ENCODE measurements at places on chromosomes 5 and 9.

GRCh38 chr9:110543631-110544051 lies 35.9 kb downstream of the SVEP1 start:
- DNase-seq: no peak

DNA sequence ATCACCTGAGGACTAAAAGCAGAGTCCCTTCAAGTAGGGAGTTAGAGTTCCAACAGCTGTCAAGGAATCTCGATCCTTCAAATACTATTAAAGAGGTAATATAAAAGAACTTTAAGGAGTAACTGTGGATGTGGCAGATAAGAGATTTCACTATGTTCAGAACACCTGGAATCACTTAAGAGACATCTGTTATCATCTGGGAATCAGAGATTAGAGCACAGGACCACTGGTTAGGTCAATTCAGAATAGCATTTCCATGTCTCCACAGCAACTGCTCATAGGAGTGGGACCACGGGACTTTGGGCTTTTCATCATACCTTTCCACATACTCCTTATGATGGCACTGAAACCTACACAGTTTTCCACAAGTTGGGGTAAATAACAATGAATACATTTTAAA lies 216.6 kb downstream of the DENND1A start:
- no peak for DNase-seq

DNA sequence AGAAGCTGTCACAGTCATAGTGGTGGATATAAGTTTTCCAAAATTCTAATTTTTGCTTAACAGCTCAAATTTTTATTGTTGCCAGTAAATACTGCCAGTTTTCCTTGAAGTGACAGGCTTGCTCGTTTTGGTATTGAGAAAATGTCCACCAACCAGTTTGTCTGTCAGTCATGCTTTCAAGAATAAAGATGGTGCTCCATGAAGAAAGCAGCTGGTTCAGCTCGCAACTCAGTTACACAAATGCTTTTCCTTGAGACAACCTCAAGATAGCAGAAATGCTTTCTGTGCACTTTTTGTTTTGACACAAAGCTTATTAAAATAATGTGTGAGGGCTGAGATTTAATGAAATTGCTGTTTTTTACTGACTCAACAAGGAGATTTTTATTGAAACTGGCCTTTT lies 135.7 kb downstream of the LRRC70 start:
- DNase-seq: no peak

DNA sequence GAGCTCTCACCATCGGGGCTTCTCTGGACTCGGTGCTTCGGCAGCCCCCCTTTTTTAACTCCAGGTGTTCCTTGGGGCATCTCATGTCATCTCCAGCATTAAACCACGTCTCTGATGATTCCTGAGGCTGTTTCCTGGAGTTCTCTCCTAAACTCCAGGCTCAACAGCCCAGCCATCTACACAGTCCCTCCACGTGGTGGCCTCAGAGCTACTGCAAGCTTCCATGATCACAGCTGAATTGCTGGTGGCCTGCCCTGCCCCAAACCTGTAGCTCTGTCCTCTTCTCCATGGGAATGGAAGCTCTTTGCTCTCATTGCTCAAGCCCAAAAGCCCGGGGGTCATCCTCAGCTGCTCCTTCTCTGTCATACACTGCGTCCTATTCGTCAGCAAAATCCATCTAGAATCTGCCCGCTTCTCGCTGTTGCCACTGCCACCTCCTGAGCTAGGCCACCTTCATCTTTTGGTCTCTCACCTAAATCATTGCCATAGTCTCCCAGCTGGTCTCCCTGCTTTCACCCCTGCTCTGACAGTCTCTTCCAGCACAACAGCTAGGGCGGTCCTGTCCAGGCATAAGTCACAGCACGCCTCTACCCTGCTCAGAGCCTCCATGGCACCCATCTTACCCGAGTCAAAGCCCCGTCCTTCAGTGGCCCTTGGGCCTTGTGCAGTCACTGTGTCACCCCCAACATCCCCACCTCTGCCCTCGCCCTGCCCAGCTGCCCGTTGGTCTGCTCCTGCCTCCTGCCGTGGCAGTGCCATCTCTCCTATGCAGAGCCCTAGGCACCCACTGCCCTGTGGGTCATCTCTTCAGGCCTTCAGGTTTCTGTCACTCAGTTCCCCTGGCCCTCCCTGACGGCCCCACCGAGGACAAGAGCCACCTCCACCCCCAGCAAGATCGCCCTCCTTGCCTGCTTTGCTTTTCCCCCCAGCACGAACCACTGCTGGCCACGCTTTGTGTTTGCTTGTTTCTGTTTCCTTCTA lies 6.4 kb downstream of the B4GALT7 start:
- DNase-seq: no peak

- no peak for DNase-seq
Observed at GRCh38 chr5:111509119-111509518, 3.2 kb downstream of the STARD4 start.

DNA sequence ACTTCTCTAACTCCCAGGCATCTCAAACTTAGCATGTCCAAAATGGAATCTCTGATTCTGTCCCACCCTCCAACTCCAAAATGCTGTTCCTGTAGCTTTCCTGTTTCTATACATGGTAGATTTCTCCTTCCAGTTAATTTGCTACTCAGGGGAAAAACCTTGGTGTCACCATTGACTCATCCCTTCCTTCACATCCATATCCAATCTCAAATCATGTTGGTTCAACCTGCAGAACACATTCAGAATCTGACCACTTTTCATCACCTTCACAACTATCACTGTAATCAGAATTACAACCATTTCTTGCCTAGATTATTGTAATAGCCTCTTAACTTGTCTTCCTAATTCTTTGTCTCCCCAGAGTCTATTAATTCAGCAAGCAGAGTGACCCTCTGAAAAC lies 10.8 kb downstream of the RIOK2 start:
- no peak for DNase-seq

DNA sequence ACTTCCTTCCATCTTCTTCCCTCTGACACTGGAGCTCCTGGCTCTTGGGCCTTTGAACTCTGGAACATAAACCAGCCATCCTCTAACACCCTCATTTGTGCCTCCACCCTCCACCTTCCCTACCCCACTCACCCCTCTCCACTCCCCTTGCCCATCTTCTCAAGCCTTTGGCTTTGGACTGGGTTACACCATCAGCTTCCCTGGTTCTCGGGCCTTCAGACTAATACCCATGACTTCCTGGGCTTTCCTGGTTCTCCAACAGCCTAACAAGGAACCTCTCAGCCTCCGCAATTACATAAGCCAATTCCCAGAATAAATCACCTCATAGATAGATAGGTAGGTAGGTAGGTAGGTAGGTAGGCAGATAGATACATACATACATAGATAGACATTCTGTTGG lies 67.1 kb downstream of the FREM1 start:
- DNase-seq: no peak

- DNase-seq: no peak
Observed at GRCh38 chr9:13013991-13014883, 239.4 kb downstream of the LURAP1L start.

DNA sequence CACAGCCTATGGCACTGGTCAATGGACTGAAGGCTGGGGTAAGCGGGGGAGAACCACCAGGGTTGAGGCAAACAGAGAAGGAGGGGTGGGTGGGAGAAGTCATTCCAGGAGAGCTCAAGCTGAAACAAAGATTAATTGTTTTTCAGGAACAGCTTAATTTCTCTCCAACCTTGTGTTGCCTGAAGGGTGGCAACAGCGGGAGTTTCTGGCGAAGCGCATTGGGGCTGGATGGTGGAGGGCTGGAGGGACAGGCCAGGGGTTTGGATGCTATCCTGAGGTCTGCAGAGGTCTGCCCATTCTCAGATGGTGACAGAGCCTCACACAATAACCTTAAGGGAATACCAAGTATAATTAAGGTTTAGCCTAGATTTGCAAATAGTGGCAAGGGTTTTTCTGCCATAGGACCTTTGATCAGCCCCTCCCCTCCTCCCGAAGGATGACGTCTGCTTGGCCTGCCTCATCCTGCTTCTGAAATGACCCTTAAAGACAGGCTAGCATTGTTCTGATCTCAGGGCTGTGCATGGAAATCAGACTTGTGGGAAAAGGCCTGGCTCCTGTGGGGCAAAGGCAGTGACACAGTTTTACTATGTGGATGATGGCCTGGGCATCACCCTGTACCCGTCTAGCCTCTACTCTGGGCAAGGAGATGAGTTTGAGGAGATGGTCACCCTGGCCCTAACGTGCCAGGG lies 32.7 kb downstream of the PSD2 start:
- no peak for DNase-seq

DNA sequence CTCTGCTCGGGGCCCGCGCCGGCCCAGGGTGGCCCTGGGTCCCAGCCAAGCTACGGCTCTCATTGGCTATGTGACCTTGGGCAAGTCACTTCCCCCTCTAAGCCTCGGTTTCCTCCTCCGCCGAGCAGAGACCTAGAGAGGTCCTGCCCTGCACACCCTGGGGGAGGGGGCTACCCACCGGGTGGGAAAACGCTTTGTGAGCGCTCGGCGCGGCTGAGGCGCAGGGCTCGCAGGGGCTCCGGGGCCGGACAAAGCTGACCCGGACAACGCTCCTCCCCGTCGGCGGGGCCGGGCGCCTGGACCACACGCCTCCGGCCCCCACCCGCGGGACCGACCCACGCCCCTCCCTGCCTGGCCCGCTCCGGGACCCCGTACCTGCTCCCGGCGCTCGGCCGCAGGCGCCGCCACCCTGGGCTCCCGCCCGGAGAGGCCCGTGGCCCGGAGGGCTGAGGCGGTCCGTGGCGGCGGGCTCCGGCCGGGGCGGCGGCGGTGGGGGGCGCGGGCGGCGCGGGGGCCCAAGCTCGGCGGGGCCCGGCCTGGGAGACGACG lies 85.7 kb upstream of the MELK start:
- DNase-seq: peak; percentile 58

DNA sequence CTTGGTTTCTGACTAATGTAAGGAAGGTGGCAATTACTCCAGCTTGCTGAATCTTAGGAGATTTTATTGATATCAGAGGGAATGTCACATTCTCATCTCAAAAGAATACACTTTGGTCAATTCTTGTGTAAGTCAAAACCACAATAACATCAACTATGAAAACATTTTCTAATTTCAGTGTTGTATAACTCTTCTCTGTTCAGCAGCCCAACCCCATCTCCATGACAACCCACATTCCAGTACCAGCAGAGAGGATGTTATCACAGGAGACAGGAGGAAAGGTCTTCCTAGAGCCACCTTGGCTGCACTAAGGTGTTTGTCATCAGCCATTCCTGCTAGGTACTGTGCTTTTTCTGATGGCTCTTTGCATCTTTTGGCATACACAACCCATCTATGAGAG lies 529.1 kb upstream of the BRINP1 start:
- no peak for DNase-seq

GRCh38 chr9:134170532-134171315 lies 6.4 kb upstream of the RNU6ATAC start:
- no peak for DNase-seq

DNA sequence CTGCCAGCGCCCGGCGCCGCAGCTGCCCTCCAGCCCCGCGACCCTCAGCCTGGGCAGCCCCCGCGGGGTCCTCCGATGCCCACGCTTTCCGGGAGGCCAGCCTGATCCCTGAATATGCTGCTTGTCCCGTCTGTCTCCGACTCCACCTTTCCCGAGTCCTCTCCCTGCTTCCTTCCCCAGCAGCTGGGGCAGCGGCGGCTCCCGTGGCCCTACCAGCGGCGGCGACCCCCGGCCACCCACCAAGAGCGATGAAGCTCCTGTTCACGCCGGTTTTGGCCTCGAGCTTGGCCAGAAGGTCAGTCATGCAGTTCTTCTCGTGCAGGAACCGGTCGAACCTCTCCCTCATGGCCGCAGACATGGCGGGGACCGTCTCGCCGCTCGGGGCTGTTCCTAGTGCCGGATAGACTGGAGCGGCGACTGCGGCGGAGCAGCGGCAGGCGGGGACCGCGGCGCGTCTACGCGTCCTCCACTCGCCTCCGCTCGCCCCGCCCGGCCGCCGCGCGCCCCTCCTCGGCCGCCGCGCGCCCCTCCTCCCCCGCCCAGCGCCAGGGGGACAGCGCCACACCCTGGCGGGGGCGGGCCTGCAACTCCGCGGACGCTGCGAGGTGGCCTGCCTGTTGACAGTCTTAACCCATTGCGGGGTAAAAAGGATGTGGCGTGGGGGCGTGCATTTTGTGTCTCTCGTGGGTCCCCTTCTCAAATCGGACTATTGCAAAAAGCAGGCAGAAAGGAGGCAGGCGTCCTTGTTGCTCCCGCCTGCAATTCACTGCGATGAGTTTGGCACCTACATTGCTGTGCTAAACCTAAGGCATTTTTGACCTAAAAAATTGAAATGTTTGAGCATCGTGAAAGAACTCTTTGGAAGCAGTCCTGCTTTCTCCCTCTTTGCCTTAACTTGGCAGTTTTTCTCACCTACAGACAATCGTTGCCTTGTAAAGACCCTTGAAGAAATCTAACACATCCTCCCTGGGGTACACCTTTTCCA lies at the start of gene REEP5:
REEP5 (minus strand) TSS at position 395 of the 985 bp plus-strand sequence; CDS start at position 358, 37 bp downstream.
- DNase-seq: peak; percentile 81

DNA sequence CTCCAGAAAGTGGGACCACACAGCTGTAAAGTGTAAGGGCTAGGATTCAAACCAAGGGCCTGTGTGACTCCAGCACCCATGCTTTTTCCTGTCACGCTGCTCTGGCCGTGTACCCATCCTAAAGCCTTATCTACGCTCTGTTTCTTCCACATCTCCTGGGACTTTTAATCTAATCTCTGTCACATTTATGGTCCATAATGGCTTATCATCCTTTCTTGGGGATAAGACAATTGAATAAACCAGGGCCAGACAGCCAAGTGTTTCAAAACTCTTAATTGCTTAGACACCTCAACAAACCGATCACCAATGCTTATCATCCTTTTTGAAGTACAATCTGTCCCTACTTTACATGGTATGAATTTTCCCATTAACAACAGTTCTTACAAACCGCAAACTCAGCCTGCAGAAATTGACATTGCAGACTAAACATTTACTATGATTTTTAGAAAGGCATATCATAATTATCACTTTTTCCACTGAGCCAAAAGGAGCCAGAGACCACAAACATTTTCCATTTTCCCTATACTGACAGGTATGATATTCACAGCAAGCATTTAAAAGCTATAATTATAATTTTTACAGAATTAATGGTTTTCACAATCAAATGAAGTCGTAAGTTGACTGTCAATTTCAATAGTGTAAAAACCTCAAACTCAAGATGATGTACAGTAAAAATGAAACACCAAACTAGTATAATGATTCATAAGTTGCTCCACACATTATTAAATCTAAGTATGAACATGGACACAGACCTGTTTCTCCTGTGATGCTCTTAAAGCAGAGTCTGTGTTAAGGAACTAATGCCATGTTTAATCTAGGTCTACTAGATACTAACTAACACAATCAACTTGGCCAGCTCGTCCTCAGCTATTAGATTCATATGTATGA lies 99.5 kb downstream of the FBXW11 start:
- DNase-seq: no peak

DNA sequence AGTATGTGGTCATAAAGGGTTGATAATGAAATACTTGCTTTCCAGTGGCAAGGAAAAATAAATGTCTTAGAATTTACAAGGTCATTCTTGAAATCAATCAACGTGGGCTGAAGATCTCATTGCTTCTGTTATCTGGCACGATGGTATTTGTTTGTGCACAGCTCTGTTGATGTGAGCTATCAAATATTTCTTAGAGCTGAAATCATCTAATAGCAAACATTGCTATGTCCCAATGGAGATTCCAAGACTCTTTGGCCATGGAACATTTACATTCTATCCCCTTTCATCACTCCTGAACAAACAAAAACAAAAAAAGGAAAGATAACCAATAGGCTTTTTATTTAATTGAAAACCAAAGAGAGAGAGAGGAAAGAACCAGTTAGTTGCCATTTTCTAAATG lies 111.5 kb upstream of the CCDC152 start:
- DNase-seq: no peak
